HFFc6 (cell line): ENCODE measurements at places on chromosomes 12 and 14. TPM values are rescaled to one million over a fixed set of nuclear protein-coding genes. Genes with fewer than 3 reads are reported as not detected.

GRCh38 chr14:51454351-51454750 lies 197.4 kb upstream of the FRMD6 start:
- H3K4me3 ChIP-seq = no peak overlapping the region
- no peaks in the 10 kb centered on the region for H3K27me3 ChIP-seq
- no peak for DNase-seq

DNA sequence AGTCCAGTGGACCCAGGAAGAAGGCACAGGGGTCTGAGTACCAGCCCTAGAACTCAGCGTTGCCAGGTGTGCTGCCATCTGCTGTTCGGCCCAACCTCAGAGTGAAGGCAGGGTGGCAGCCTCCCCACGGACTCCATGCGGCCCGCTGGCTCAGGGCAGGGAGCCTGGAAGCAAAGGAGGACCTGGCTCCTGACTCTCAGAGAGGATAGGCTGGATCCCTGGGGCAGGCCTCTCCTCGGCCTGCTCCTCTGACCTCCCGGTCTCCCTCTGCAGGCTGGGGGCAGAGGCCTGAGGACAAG lies 10.1 kb downstream of the MCRS1 start:
- DNase-seq = no peak
- no peak overlapping the region for H3K4me3 ChIP-seq
- H3K36me3 ChIP-seq = peaks cover 19% of the 10 kb centered on the region
- H3K27ac ChIP-seq = no peak overlapping the region
- H3K27me3 ChIP-seq = 0 out of 2 replicates have a peak, but pooled peaks cover 3% of the 10 kb centered on the region

DNA sequence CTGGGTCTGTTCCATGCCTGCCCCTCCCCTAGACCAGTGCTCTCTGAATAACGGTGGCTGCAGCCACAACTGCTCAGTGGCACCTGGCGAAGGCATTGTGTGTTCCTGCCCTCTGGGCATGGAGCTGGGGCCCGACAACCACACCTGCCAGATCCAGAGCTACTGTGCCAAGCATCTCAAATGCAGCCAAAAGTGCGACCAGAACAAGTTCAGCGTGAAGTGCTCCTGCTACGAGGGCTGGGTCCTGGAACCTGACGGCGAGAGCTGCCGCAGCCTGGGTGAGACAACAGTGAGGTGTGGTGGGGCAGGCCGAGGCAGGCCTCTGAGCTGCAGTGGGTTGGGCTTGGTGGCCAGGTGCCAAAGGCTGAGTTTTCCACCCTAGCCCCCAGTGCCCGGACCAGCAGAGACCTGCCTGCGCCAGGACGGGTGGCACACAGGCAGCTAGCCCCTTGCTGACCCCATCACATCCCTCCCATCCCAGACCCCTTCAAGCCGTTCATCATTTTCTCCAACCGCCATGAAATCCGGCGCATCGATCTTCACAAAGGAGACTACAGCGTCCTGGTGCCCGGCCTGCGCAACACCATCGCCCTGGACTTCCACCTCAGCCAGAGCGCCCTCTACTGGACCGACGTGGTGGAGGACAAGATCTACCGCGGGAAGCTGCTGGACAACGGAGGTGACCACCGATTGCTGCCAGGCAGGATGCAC lies 28.2 kb upstream of the LRP1-AS start:
- H3K27ac ChIP-seq = peak overlapping the region; percentile 18; the same call in 1 of the 2 replicates
- peaks cover 22% of the 10 kb centered on the region for H3K27me3 ChIP-seq
- DNase-seq = peak; percentile 67
- H3K4me1 ChIP-seq = peaks cover 42% of the 10 kb centered on the region
- H3K4me3 ChIP-seq = no peak overlapping the region; the same call in 1 of the 2 replicates

- H3K27ac ChIP-seq = no peak overlapping the region
- H3K4me1 ChIP-seq = peaks cover 7% of the 10 kb centered on the region
- H3K27me3 ChIP-seq = peaks cover 47% of the 10 kb centered on the region
Measured at GRCh38 chr12:102962532-102962931, 5.1 kb downstream of the ASCL1 start.

DNA sequence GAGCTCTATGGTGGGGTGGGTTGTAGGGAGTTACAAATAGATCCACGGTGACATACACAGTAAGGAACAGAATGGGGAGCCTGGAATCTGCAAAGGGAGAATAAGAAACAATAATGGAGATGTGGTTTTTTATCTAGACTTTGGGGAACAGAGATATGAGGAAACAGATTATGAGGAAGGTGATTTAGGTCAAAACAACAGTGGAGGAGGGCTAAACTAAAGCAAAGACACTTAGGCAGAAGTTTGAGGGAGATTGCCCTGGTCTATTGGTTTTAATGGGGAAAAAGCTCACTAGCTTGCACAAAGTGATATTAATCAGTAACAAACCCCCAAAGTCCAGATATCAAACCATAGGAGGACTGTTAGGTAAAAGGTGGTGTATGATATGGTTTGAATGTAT lies 144.5 kb upstream of the DYRK2 start:
- no peaks in the 10 kb centered on the region for H3K4me1 ChIP-seq
- peaks cover 22% of the 10 kb centered on the region for H3K27me3 ChIP-seq
- H3K36me3 ChIP-seq = no peaks in the 10 kb centered on the region

DNA sequence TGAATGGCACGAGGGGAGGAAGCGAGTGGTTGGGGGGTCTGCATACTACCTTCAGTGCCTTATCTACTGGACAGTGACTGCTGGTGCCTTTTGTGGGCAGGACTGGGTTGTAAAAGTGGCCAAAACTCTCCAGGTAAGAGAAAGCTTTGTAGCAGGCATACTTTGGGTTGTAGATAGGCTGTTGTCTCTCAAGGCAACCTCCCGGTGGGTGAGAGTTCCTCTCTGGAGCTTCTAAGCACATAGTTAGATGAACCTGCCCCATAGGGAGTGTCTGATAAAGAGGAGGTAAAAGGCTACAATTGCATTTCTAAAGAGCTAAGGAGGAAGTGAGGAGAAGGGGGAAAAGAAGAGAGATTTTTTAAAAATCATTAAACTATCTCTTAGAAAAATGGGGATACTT lies 4.2 kb upstream of the DAD1 start:
- H3K27ac ChIP-seq = no peak overlapping the region
- peaks cover 9% of the 10 kb centered on the region for H3K36me3 ChIP-seq
- DNase-seq = no peak
- no peak overlapping the region for H3K4me3 ChIP-seq

DNA sequence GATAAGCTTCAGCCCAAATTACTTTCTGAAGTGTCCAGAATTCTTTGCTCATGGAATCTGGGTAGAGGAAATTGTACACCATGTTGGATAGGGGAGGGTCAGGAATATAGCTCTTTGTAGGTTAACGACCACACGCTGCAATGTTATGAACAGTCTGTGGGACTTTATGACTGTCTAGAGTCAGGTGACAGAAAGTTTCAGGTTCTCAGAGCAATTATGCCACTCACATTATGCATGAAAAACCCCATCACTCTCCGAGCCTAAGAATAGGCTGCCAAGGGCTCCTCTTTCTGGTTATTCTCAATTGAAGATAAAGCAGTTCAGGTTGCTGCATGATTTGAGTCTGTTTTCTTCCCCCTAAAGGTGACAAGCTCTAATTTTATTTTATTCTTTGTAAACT lies 430.9 kb downstream of the ATP23 start:
- H3K4me3 ChIP-seq = no peak overlapping the region
- no peak for DNase-seq
- no peaks in the 10 kb centered on the region for H3K27me3 ChIP-seq
- H3K4me1 ChIP-seq = peaks cover 30% of the 10 kb centered on the region

- peak; percentile 83 for DNase-seq
- peak overlapping the region; percentile 24; the same call in 1 of the 2 replicates for H3K4me3 ChIP-seq
- peaks cover 24% of the 10 kb centered on the region for H3K4me1 ChIP-seq
- H3K36me3 ChIP-seq = peaks cover 28% of the 10 kb centered on the region
- H3K27ac ChIP-seq = peak overlapping the region; percentile 42
- H3K27me3 ChIP-seq = no peaks in the 10 kb centered on the region; the same call in 1 of the 2 replicates
Measured at GRCh38 chr12:62332598-62332997, 72.4 kb downstream of the USP15 start.

- H3K4me3 ChIP-seq = no peak overlapping the region
- DNase-seq = no peak
- peaks cover 48% of the 10 kb centered on the region for H3K36me3 ChIP-seq
- no peaks in the 10 kb centered on the region; the same call in none of the 2 replicates for H3K27me3 ChIP-seq
Measured at GRCh38 chr12:132124766-132125425, 19.2 kb downstream of the DDX51 start.

GRCh38 chr14:89600950-89601826 lies 184.2 kb upstream of the FOXN3 start:
- H3K4me3 ChIP-seq = peak overlapping the region; percentile 77
- DNase-seq = peak; percentile 79
- peak overlapping the region; percentile 91 for H3K27ac ChIP-seq
- peaks cover 44% of the 10 kb centered on the region for H3K4me1 ChIP-seq
- peaks cover 50% of the 10 kb centered on the region for H3K36me3 ChIP-seq

DNA sequence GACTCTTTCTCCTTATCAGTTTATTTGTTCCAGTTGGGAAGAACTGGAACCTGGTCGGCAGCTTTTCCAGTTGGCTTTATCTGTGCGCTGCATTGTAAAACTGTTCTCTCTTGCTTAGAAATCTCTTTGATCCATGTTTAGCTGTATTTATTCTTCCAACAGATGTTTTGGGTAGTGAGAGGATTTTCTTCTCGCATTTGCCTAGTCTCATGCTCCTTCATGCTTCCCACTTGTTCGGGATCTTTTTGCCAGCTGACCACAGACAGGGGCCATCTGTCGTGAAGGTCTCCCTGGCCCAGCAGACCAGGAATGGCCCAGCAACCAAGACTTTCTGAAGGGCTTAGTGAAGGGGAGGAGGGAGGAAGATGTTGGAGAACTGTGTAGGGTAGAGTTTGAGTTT lies 21.6 kb downstream of the NTF3 start:
- H3K27me3 ChIP-seq = peaks cover 3% of the 10 kb centered on the region
- H3K36me3 ChIP-seq = peaks cover 10% of the 10 kb centered on the region
- no peak for DNase-seq
- peaks cover 56% of the 10 kb centered on the region for H3K4me1 ChIP-seq
- no peak overlapping the region for H3K4me3 ChIP-seq

DNA sequence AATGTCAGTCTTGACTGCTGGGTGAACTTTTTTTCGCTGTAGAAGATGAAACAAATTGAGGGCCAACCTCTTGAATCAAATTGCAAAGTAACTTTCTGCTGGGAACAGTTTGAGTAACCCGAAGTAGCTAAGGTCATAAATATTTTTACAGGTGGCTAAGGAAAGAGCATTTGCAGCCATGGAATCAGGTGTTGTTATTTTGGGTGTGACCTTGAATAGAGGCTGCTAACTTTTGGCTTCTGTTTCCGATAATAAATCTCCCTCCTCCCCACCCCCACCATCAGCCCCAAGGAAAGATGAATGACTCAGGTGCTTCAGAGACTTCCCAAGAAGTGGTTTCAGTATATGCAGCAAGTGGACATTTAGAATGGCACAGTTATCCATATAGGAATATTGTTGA lies 571.7 kb downstream of the DIO2 start:
- no peaks in the 10 kb centered on the region for H3K4me1 ChIP-seq
- DNase-seq = no peak
- H3K27ac ChIP-seq = no peak overlapping the region
- H3K36me3 ChIP-seq = no peaks in the 10 kb centered on the region
- H3K27me3 ChIP-seq = peaks cover 3% of the 10 kb centered on the region; the same call in 1 of the 2 replicates
- no peak overlapping the region for H3K4me3 ChIP-seq

GRCh38 chr12:132579744-132580143 lies 30.6 kb downstream of the LRCOL1 start:
- no peak for DNase-seq
- H3K4me1 ChIP-seq = no peaks in the 10 kb centered on the region
- peaks cover 1% of the 10 kb centered on the region; the same call in 1 of the 2 replicates for H3K27me3 ChIP-seq
- no peak overlapping the region for H3K4me3 ChIP-seq
- peaks cover 9% of the 10 kb centered on the region for H3K36me3 ChIP-seq

DNA sequence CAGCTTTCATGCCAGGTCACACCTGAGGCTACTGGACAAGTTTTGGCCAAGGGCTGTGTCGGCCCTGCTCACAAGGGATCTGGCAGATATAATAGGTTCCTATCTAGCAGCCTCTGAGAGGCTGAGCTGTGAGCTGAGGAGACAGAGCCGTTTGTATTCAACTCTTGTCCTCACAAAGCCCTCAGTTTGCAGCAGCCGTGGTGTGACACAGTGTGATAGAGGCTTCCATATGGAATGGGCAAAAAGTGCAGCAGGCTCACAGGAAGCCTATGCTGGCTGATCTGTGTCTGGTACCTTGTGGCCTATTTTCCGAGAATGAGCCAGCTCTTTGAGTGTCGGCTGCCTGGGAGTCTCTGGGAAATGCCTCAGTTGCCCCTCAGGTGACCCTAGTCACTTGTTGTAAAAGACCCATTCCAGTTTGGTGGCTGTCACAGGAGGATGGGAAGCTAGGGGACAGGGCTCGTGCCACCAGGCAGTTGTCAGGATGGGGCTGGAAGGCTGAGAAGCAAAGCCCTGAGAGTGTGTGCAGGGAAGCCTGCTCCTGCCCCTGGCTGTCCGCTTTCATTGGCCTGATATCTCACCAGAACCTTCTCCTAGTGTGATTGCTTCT lies 16.1 kb downstream of the VRTN start:
- no peaks in the 10 kb centered on the region for H3K4me1 ChIP-seq
- no peak overlapping the region for H3K27ac ChIP-seq
- peaks cover 26% of the 10 kb centered on the region for H3K27me3 ChIP-seq
- no peak for DNase-seq

DNA sequence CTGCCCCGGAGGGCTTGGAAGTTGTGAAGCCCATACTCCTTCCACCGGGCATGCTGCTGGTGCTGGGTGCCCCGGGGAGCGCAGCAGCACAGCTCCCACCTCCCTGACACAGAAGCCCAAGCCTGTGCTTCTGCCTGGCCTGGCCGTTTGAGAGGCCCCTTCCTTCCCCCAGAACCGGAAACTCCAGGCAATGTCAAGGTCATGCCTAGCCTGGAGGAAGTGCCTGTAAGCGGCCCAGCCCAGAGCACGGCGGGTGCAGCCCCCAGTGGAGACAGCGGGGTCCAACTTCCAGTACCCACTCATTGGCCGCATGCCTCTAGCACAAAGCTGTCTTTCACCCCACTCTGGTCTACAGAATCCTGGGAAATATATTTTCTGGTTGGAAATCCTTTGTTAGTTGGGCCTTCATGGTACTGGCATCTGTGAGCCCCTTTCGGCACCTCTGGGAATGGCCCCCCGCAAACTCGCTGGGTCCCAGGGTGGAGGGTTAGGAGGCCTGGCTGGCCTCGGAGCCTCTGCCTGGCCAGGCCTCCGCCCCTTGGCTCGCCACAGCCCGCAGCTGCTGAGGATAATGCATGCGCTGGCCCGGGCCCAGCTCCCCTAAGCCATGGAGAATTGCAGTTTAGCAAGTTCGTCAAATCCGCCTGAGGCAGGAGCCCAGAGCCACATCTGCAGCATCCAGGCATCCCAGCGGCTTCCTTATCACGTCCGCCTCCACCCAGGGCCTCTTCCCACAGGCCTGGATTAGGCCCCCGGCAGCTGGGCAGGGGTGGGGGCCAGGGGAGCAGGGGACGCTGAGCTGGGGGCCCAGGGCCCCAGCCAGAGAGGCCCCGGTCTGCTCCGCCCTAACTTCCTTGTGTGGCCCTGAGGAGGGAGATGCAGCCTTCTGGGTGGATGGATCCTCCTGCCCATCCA lies 48.9 kb upstream of the DLK1 start:
- H3K27ac ChIP-seq = peak overlapping the region; percentile 95
- peak; percentile 80 for DNase-seq
- peaks cover 8% of the 10 kb centered on the region for H3K27me3 ChIP-seq
- 0 out of 2 replicates have a peak overlapping the region, but pooled peaks have one; percentile 51 for H3K4me3 ChIP-seq

GRCh38 chr12:113103756-113104450 lies 31.7 kb downstream of the RASAL1 start:
- H3K4me1 ChIP-seq = peaks cover 2% of the 10 kb centered on the region
- no peak overlapping the region for H3K27ac ChIP-seq
- DNase-seq = no peak
- H3K4me3 ChIP-seq = no peak overlapping the region

- peaks cover 4% of the 10 kb centered on the region for H3K27me3 ChIP-seq
- H3K4me3 ChIP-seq = peak overlapping the region; percentile 56
- H3K4me1 ChIP-seq = peaks cover 37% of the 10 kb centered on the region
- H3K36me3 ChIP-seq = no peaks in the 10 kb centered on the region
Measured at GRCh38 chr14:75182821-75183220, 6.4 kb upstream of the TMED10 start.

SERPINA9 gene
- not detected in 3 replicates for total RNA-seq

TAS2R43 gene
- total RNA-seq = not detected in 3 replicates

LRFN5 gene
- not detected in 3 replicates for total RNA-seq

LMNTD1 gene
- 0.38 to 0.82 TPM (median 0.44 TPM) in 3 replicates for total RNA-seq

PROX2 gene
- not detected in 3 replicates for total RNA-seq

SCNN1A gene
- not detected in 3 replicates for total RNA-seq

HOXC10 gene
- 1.4 TPM in 1 of 3 replicates, not detected in the others for total RNA-seq

NPFF gene
- total RNA-seq = not detected in 3 replicates
